MCF 10A (cell line): ENCODE measurements at places on chromosomes 13 and 19.

DNA sequence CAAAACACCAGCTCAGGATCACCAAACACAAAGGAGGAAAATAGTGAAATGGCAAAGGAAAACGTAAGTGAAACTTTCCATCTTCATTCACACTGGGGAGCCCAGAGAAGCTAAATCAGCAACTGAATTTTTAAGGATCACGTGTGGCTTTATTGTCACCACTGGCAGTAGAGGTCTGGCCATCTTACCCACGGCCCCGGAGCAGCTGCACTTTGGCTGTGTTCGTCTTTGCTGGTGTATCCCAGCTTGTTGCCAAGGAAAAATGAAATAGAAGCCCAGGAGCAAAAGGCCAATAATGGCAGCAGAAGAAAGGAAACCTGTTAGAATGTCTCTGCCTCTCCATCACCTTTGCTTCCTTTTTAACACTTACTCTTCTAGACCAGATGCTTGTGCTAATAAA lies 274.7 kb downstream of the FOXO1 start:
- no peak for DNase-seq

GRCh38 chr19:1658150-1659083 lies 6.0 kb upstream of the TCF3 start:
- DNase-seq = no peak

DNA sequence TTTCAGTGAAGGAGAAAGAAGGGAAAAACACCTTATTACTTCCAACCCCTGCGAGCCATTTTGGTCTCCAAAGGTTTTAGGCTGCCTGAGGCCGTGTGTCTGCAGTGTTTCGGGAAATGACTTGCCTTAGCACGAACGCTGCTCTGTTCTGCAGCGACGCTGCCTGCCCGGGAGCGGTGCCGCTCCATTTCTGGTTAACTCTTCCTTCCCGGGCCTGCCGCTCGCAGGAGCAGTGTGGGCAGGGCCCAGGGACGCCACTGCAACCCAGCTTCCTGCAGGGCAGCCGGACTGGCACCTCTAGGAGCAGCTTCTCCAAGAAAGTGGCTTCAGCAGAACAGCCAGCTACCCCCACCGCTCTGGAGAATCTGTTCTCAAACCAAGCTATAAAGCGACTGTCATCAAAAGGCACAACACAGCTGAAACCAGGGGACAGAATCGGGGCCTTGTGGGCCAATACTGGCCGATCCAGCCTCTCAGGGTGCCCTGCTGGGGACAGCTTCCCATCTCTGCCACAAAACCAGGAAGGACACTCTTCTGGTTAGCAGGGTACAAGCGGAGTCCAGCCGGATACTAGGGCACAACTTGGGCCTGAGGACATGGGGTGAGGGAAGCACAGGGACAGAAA lies 72.2 kb downstream of the KCTD15 start:
- peak; percentile 13 for DNase-seq

DNA sequence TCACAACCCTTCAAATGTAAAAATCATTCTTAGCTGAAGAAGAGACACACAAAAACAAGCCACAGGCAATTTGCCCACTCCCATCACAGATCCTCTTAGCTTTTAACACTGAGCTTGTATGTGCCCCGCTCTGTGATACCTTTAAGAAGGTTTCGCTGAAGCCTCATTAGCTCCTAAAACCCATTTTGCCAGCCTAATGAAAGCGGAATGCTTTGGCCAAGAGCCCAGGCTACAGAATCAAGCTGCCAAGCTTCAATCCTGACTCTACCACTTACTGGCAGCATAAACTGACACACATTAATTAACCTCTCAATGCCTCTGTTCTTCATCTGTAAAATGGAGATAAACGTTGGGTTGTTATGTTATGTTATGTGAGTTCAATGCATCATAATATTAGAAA lies 10.5 kb downstream of the ZNF112 start:
- DNase-seq = no peak

- DNase-seq = no peak
Observed at GRCh38 chr13:20131057-20131832, 29.6 kb downstream of the GJA3 start.

GRCh38 chr13:78100486-78100885 lies 181.9 kb upstream of the EDNRB start:
- peak; percentile 13 for DNase-seq

DNA sequence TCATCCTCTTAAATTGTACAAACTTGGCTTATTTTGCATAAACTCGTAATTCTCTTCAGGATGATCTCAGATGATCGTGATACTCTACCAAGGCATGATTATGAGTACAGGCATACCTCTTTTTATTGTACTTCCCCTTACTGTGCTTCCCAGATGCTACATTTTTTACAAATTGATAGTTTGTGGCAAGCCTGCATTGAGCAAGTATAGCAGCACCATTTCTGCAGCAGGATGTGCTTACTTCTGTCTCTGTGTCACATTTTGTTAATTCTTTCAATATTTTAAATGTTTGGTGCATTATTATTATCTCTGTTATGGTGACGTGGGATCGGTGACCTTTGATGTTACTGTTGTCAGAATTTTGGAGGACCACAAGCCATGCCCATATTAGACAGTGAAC lies 752.3 kb downstream of the PCDH9 start:
- no peak for DNase-seq

DNA sequence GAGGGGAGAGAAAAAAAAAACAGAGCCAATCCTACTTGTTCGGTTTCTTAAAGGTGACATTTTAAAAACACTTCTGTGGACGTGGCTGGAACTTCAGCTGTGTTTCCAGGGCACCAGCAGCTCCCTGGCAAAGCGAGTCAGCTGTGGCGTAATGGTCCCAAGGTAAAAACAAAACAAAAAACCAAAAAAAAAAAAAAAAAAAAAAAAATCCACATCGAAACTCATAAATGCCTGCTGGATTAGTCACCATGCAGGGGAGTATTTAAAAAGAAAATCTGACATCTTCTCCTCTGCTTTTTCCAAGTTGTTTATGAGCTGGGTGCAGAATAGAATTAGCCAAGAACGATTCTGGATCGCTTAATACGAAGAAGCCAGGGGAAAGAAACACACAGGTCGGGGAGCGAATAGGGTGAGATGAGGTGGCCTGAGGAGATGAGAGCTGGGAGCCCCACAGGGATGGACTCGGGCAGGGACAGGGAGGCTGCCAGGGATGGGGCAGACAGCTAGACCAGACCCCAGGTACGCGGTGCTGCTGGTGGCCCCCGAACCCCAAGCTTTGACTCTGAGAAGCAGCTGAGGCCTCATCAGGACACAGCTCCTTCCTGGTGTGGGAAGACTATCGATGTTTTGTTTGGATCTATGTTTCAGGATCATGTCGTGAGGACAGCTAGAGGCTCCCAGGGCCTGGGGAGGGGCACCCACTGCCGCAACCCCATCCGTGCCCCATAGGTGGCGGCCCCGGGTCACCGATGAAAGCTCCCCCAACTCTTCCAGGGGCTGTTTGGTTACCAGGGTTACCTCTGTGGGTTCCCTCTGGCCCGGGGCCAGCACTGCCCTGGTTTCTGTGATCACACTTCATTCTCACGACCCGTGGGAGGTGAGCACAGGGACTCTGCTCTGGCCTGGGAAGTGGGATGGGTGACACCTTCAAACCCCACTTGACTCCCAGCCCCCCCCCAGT lies 3.1 kb upstream of the CTXN1 start:
- DNase-seq = peak; percentile 82

- DNase-seq = no peak
Observed at GRCh38 chr19:20182222-20182785, 15.3 kb downstream of the ZNF486 start.

GRCh38 chr19:50458396-50459066 lies 17.8 kb upstream of the EMC10 start:
- no peak for DNase-seq

DNA sequence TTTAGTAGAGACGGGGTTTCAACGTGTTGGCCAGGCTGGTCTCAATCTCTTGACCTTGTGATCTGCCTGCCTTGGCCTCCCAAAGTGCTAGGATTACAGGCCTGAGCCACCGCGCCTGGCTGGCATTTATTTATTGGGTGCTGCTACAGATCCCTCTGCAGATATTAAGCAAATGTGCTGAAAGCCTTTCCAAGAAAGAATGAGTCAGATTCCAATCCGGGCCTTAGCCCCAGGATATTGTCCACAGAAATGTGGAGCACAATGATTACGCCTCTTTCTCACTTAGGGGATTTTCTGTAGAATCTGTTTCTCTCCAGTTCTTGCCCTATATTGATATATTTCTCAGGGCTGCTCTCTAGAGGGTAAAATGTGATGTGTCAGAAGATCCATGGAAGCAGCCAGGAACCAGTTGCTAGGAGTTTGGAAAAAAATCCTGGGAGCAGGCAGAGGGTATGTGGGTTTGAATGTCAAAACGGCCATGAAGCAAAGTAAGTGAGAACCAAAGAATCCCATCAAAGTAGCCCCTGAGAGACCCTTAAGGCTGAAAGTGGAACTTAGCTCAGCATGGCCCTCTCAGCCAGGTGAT lies 24.8 kb upstream of the IGFL4 start:
- DNase-seq = peak; percentile 91

GRCh38 chr19:9078651-9079050 lies 8.2 kb upstream of the OR1M1 start:
- no peak for DNase-seq

DNA sequence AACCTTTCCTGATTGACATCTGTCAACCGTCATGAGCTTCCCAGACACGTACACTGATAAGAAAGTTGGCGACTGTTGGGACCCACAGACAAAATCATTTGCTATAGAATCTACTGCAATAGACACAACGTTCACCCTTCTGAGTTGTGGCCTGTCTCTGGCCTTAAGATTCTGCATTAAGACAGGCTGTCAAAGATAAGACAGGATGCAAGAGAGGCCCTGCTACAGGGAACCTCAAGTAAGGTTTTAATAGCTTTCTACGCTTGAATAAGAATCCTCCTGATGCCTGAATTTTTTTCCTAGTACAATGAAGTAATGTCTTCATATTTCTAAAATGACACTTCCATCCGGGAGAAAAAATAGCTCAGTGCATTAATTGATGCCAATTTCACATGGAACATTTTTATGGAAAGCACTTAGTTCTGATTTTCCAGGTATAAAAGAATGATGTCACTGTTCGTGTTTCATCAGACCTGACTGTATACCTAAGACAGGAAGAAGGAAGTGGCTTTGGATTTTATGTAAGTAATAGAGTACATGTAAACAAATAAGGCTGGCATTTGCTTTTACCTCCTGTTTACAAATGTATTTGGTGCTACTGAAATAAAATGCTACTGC lies 275.2 kb upstream of the GPC6 start:
- DNase-seq = no peak

GRCh38 chr13:62875118-62875640 lies 1459.5 kb upstream of the PCDH20 start:
- DNase-seq = peak; percentile 36

GRCh38 chr13:46995874-46996273 lies 99.0 kb upstream of the HTR2A start:
- DNase-seq = no peak

- no peak for DNase-seq
Observed at GRCh38 chr13:35470671-35471661, 5.5 kb downstream of the MAB21L1 start.

GRCh38 chr13:23899555-23899954 lies 2.3 kb upstream of the C1QTNF9B start:
- peak; percentile 52 for DNase-seq

- peak; percentile 44 for DNase-seq
Observed at GRCh38 chr13:62512194-62513141, 1096.8 kb upstream of the PCDH20 start.

GRCh38 chr19:46132508-46133100 lies 8.1 kb upstream of the IGFL3 start:
- DNase-seq = no peak

- DNase-seq = no peak
Observed at GRCh38 chr19:49594157-49594992, 3.4 kb downstream of the PRR12 start.

- DNase-seq = no peak
Observed at GRCh38 chr13:112059457-112060281, 7.3 kb upstream of the SOX1 start.

DNA sequence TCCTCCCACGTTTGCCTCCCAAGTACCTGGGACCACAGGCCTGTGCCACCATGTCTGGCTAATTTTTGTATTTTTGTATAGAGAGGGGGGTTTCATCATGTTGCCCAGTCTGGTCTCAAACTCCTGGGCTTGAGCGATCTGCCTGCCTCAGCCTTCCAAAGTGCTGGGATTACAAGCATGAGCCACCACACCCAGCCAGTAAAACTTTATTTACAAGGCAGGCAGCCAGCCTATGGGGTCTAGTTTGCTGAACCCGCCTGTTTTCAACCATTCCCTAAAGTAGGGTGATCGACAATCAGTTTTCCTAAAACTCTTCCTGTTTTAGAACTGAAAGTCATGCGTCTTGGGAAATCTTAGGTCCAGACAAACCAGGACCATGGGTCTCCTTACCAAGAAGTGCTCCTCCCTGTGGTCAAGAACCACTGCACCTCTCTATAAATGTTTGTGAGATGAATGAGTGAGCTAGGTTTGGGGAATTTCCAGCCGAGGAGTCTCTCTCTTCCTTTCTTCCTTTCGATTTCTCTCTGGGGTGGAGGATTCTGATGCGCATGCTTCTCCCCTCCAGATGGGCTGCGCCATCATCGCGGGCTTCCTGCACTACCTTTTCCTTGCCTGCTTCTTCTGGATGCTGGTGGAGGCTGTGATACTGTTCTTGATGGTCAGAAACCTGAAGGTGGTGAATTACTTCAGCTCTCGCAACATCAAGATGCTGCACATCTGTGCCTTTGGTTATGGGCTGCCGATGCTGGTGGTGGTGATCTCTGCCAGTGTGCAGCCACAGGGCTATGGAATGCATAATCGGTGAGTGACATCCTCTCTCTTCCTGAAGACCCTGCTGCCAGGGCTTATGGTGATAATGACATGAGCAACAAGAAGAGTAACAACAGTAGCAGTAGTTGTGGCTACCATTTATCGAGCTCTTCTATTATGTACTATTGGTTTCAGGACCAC lies 38.7 kb downstream of the ADGRE1 start:
- DNase-seq = peak; percentile 11

GRCh38 chr13:45335397-45336024 lies 5.5 kb downstream of the TPT1 start:
- DNase-seq = no peak

DNA sequence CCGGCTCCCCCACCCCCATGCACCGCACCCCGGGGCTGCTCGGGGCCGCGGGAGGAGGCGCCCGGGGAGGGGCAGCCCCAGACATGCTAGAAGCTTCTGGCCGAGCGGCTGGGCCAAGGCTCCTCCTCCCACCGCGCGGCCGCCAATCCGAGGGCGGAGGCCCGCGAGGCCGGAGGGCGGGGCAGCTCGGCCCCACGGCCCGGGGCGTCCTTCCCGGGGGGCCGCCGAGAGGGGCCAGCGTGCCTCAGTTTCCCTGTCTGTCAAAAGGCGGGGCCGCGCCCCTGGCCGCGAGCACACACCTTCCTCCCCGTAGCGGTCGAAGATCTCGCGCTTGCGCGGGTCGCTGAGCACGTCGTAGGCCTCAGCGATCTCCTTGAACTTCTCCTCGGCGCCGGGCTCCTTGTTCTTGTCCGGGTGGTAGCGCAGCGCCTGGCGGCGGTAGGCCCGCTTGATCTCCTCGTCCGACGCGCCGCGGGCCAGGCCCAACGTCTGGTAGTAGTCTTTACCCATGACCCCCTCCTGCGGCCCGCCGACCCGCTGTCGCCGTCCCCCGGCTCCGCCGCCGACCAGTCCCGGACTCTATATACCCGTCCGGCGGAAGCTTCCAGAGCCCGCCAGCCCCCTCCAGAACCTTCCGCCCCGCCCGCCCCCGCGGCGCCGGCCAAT lies at the start of gene DNAJB1:
DNAJB1 (minus strand) TSS at position 558 of the 666 bp plus-strand sequence; CDS start at position 510, 48 bp downstream.
- DNase-seq = peak; percentile 85
